ENCODE measurements at places on chromosomes 7 and 10.

- DNase-seq: no peak
Observed at GRCh38 chr7:115145512-115145911, 223.6 kb downstream of the MDFIC start.

GRCh38 chr10:49751636-49752510 lies 10.2 kb downstream of the OGDHL start:
- no peak for DNase-seq

GRCh38 chr10:17538941-17539340 lies 78.2 kb downstream of the HACD1 start:
- DNase-seq: no peak

DNA sequence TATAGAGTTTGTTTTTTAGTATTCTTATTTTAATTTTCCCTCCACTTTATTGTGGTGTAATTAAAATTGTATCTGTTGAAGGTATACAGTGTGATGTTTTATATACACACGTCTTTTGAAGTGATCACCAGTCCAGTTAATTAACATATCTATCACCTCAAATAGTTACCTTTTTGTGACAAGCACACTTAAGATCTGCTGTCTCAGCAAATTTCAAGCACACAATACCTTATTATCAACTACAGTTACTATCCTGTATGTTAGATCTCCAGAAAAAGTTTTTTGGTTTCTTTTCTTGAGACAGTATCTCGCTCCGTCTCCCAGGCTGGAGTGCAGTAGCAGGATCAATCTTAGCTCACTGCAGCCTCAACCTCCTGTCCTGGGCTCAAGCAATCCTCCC lies 8.7 kb downstream of the WIPI2 start:
- DNase-seq: peak; percentile 16

DNA sequence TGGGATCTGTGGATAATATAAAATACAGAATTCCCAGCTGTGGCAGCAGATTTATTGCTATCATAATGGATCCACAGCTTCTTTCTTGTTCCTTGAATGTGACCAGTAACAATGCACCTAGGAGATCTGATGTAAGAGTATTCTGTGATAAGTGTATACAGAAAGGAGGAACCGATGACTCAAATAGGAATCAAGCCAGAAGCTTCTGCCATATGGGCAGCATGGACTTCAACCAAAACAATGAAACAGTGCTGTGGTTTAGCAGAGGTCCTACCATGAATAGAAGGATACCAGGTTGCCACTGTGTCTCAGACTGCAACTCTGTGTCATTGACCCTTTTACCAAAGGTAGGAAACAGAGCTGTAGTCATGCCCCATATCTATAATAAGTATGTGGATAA lies 81.8 kb downstream of the PTPRZ1 start:
- DNase-seq: no peak

- no peak for DNase-seq
Observed at GRCh38 chr7:47288060-47288459, 293.9 kb downstream of the TNS3 start.

DNA sequence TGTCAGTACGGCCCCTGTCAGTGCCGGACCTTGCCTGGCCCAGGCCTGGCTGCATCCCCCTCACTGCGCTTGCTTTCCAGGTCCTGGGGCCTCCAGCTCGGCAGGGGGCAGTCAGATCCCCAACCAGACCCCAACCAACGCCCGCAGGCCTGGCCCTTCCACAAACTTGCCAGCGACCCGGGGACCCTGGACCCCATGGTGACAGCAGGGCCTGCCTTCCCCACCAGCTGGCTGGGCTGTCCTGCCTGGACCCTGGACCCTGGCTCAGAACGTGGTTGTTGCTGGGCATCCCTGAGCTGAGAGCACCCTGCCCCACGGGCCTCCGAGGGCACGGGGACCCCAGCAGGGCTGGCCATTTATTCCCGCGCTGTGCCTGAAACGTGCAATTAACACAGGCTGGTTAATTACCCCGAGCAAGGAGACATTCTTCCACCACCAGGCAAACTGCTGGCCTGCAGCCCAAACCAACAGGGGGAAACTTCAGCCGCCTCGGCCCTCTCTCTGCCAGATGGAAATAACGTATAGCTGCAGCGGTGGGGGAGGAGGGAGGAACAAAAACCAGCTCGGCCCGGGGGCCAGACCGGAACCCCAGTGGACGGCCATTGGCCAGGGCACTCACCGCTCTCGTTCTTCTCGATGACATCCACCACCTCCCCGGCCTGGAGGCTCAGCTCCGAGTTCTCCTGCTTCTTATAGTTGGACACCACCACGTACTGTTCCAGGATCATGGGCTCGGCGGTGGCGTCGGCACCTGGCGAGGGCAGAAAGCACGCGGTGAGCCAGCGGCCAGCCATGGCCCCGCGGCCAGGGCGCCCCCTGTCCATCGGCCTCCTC lies 167.1 kb downstream of the NEURL1 start:
- no peak for DNase-seq

DNA sequence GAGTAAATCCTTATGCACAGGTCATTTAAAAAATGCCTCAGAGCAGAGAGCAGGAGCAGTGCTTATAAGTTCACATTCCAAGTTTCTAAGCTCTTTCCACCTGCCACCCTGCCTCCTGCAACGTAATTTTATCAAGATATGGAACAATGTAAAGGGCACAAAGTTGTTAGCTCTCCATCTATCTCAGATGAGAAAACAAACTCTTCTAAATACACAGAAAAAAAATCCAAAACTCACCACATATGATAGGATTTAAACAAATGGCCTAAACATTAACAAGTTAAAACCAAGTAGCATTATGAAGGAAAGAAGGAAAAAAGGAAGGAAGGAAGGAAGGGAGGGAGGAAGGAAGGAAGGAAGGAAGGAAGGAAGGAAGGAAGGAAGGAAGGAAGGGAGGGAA lies 1132.8 kb downstream of the GRM8 start:
- no peak for DNase-seq

GRCh38 chr10:112938808-112939482 lies 11.1 kb upstream of the TCF7L2 start:
- no peak for DNase-seq

GRCh38 chr7:79008786-79009185 lies 444.7 kb downstream of the MAGI2 start:
- no peak for DNase-seq

DNA sequence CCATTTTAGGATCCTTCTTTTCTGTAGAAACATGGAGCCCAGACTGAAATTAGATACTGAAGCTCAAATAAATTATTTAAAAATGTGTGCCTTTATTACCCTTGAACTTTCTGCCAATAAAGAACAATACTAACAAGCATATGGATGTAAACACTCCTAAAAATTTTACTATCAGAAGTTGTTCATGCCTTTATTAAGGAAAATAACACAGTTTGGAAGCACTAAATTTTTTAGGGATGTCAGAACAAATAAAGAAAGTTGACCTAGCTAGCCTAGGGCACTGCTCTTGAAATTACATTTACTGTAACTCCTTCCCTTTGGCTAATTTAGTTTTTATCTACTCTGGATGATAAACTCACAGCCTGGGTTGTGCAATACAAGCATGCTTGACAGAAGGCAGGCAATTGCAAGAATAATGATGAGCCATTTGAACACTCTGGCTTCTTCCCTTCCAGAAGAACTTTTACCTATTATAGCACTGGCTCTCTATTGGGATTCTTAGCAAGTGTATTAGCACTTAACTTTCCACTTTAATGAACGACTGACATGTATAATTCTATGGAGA lies 351.7 kb upstream of the C7orf33 start:
- DNase-seq: no peak

DNA sequence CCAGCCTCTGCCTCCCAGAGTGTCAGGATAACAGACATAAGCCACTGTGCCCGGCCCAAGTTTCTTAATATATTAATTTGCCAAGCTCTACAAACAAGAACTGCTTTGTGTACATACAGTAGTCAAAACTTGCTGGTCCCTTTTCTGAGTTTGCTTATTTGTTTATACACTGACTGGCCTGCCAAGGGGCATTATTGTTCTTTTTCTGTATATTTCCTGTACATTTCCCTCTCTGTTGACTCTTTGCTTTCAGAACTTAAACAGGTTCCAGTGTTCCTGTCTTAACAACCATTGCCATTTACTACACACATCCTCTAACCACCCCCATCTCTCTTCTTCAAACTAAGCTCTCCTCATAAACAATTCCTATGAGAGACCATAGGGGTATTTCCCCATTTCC lies 61.5 kb upstream of the RPA3 start:
- no peak for DNase-seq

DNA sequence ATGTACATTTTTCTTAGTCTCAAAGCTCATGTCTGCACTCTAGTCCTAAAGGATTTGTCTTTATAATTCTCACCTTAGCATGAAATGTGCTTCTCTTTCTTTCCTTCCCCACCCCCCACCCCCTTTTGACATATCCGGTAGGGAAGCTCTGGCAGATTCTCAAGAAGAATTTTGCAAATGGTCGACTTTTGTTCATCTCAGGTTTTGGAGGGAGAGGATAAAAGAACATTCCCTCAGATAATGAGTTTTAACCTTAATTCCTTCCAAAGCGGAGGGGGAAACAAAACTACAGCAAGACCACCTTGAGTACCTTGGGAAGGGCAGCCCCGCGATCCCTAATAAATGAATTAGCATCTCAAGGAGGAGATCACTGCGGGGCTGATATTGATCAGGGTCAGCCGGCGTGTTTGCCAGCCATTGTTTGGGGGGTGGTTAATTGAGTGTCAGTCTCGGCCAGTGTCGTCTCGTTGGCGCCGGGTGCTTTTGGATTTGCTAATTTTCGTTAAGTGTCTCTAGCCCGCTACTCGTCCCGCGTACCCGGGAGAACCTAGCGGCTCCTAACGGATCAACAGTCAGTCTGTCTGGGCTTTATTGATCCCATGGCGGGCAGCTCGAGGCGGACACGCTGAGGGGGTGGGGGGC lies 874 bp upstream of the BAMBI start:
- DNase-seq: no peak

- no peak for DNase-seq
Observed at GRCh38 chr10:22518167-22518724, 172.9 kb downstream of the SPAG6 start.

- DNase-seq: no peak
Observed at GRCh38 chr10:88544140-88544870, 38.8 kb downstream of the RNLS start.

- DNase-seq: no peak
Observed at GRCh38 chr10:74994854-74995253, 116.6 kb upstream of the SAMD8 start.

All from ascending aorta (tissue), 2 donors.